GM19239 (cell line): ENCODE measurements at places on chromosomes 16 and 17.

- DNase-seq, result no peak
These were observed 2.3 kb upstream of the MRPS34 start for GRCh38 chr16:1775006-1775845.

GRCh38 chr16:2183671-2184070 is 12.7 kb downstream of the CASKIN1 start:
- DNase-seq, result no peak

GRCh38 chr16:70684146-70685060 is 1.4 kb downstream of the MTSS2 start:
- no peak for DNase-seq

DNA sequence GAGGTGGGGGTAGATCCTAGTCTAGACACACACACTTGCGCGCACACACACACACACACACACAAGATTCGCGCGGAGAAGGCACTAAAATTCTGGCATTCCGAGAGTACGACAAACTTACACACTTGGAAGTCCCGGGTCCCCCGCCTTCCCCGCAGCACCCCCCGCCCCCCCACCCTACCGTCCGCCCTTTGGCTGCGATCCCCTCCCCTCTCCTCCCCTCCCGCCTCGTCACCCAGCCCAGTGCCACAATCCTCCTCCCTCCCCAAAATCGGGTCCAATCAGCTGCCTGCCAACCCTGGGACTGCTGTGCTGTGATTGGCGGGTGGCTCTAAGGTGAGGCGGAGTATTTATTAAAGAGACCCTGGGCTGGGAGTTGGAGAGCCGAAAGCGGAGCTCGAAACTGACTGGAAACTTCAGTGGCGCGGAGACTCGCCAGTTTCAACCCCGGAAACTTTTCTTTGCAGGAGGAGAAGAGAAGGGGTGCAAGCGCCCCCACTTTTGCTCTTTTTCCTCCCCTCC is at the start of gene SOX9:
SOX9 (plus strand) TSS at position 379 of the 522 bp plus-strand sequence. CDS start 372 bp downstream, outside the sequence.
- peak; percentile 84 for DNase-seq

DNA sequence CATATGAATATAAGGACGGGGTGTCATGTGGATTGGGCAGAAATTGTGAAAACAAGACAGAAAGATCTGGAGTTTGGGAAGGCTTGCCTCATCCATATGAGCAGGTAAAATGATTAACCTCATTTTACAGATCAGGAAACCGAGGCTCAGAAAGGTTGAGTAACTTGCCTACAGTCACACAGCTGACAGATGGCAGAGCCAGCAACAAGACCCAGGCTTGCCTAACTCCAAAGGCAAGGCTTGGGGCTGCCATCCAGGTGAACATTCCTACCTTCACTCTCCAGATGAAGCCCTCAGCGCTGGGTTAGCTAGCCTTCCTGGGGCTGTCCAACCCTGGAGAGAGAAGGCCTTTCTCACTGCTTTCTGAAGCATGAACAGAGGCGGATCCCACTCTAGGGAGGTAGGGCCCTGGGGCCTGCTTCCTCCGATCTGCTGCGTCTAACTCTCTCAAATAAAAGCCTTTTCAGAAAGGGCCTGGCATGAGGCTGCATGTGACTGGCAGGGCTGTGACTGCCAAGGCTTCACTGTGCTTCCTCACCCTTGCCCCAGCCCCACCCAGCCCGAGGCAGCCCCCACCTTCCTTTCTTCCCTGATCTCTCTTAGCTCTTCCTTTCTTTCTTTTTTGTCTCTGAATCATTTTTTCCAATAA is 107.8 kb downstream of the GNAO1 start:
- no peak for DNase-seq

- no peak for DNase-seq
These were observed 13.0 kb downstream of the RARA start for GRCh38 chr17:40321961-40322357.

DNA sequence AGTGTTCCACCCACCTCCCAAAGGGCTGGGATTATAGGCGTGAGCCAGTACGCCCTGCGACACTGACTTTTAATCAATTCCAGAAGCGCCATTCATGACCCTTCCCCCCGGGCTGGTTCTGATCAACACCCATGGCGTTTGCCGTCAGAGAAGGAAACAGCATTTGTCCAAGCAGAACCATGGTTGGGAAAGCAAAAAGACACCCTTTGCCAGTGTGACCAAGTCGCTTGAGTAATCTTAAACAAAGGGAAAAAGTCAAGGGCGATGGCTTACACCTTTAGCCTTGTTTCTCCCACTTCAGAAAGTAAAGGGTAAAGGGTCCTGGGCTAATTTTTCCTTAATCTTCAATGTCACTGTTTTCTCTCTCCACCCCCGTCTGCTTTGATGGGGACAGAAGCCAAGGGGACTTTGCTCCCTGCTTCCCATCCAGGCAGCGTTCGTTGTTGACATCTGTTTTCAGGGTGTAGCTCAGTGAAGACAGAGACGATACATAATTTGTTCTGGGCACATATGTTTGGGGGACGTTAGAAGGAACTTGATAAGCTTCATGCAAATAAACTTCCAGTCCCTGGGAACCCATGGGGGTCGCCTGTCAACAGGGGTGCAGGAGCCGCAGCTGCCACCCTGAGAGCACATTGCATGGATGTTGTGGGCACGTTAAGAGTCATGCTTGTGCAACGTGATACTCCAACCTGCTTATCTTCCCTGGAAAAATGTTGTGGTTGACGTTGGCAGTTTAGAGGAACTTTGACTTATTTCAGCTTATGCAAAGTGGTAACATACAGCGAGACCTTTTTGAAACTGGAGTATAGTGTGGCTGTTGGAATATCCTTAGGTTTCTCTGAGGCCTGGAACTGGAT is 50.6 kb upstream of the TANGO6 start:
- DNase-seq, result no peak

DNA sequence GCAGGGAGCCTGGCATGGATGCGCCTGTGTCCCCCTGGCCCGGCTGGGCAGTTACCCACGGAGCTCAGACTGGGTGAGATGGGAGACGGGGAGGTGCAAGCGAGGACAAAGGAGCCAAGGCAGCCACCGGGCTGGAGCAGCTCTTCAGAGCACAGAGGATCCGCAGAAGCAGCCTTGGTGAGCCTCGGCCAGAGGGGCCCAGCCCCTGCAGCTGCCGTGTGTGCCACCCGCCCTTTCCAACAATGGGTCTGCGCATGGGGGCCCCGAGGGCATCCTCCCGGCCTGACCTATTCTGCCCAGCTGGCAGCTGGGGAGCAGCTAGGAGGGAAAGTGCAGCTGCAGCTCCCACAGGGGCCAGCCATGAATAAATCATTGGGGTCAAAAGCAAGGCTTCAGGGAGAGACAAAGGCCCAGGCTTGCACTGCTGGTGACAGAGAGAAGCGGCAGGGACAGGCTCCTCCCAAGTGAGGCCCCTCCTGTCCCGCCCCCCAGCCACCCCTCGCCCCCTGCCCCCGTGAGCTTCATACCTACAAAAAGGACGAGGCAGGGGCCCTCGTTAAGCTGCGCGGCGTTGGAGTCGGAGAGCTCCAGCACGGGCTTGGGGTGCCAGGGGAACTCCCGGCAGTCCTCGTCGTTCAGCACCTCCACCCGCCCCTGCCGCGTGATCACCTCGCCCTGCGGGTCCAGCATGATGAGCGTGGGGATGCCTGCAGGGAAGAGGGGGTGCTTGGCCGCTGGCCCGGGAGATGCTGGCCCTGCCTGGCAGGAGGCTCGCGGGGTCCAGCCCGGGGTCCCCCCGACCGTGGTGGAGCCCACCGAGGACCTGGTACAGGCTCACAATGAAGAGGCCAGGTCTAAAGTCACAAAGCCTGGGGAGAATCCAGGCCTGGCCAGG is 22.6 kb downstream of the MRM3 start:
- no peak for DNase-seq

GRCh38 chr16:11254913-11255736 is 879 bp downstream of the SOCS1 start:
- DNase-seq, result no peak

DNA sequence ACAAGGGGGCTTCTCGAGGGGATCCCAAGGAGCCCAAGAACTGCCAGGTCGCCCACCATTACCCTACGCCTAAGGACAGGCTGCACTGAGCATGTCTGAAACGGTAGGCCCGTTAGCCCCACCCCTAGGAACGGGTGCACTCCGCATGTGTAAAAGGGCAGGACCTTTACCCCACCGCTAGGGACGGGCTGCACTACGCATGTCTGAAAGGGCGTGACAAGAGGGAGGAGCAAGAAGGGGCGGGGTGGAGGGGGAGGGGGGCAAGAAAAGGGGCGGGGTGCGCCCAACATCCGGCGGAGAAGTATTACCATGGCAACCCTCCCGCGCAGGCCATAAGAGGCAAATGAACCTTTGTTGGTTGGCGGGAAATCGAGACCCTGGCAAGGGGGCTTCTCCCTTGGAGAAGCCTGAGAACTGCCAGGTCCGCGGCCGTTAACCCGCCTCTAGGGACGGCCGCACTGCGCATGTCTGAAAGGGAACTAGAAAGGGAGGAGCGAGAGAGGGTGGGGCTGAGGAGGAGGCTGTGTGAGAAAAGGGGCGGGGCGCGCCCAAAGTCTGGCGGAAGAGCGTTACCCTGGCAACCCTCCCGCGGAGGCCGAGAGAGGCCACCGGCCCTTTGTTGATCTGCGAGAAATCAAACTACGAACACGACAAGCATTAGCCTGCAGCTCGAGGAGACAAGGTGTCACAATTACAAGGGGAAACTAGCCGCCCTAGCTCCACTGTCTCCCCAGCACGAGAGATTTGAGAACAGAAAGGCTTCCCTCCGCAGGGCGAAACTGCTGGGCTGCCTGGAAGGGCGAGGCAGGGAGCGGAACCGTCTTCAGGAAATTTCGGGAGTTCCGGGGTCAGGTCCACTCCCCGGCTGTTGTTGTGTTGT is 2046.8 kb downstream of the TP53TG3F start:
- DNase-seq, result no peak

- no peak for DNase-seq
These were observed 12.8 kb upstream of the FAM83G start for GRCh38 chr17:19017401-19017800.

DNA sequence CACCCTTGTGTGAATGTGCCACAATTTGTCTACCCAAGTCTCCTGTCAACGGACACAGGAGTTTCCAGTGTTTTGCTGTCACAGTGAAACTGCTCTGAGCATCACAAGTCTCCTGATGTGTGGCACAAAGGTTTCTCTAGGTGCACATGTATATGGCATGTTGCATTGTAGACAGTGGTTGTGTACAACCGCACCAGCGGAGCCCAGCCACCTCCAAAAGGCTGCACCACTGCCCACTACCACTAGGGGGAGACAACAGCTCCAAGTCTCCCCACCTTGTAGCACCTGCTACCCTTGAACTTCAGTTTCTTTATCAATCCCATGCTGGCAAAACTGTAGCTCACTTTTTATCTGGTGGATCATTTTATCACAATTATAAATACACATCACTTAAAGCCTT is 95.5 kb upstream of the ZNF469 start:
- DNase-seq, result no peak

- DNase-seq, result no peak
These were observed 18.5 kb downstream of the ITPRIPL2 start for GRCh38 chr16:19132255-19132654.

- no peak for DNase-seq
These were observed 35.5 kb downstream of the UBN1 start for GRCh38 chr16:4882633-4883285.

- no peak for DNase-seq
These were observed 57.3 kb upstream of the CDC42EP4 start for GRCh38 chr17:73369111-73369521.
